ENCODE measurements at places on chromosomes 7 and 10.

DNA sequence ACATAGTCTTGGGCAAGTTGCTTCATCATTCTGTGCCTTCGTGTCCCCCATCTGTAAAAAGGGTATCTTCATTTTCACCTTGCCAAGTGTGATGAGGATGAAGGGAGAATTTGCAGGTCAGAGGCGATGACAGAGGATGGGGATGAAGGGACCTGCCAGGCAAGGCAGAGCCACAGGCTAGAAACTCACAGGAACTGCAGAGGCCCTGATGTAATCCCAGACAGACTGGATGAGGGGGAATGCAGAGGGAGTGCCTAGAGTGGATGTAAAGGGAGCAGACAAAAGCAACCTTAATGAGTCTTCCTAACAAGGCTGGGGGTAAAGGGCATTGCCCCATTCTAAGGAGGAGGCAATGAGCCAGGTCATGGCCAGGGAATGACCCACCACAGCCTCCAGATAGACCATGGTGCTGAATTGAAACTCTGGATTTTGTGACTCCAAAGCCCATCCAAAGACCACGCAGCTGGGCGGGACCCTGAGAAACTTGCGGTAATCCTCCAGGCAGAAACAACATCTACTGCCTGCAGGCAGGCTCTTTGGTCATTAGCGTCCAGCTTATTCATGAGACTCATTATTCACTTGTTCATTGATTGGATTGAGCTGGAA, 1.9 kb downstream of the ANTXRL start:
- no peak for DNase-seq

GRCh38 chr10:133394064-133394663, at the start of gene MTG1:
Gene MTG1 (plus strand): TSS chr10:133394157. CDS start chr10:133394221, 64 bp downstream.
- DNase-seq, result peak; percentile 97

GRCh38 chr7:148060724-148061123, 529.8 kb upstream of the C7orf33 start:
- DNase-seq, result no peak

- peak; percentile 37 for DNase-seq
These were observed 4.9 kb upstream of the VSIR start for GRCh38 chr10:71778071-71778825.
